ENCODE measurements at places on chromosomes 5 and 9.

GRCh38 chr9:35481347-35481975 is 8.4 kb upstream of the RUSC2 start:
- DNase-seq, result peak; percentile 36

DNA sequence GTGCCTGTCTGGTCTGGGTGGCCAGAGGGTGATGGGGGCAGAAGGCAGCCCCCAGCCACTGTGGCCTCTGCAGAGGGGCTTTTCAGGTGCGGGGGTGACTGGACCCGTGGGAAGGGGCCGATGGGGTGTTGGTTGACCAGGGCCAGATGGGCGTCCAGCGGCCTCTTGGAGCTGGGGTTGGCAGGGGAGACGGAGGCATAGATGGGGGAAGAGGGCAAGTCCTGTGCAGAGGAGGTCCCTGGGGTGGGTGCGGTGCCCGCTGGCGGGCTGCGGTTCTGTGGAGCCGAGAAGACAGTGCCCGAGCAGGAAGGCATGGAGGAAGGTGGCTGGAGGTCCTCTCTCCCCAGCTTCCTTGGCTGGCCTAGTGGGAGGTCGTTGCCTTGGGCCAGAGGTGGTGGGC is 18.7 kb upstream of the AKNA start:
- DNase-seq, result no peak

DNA sequence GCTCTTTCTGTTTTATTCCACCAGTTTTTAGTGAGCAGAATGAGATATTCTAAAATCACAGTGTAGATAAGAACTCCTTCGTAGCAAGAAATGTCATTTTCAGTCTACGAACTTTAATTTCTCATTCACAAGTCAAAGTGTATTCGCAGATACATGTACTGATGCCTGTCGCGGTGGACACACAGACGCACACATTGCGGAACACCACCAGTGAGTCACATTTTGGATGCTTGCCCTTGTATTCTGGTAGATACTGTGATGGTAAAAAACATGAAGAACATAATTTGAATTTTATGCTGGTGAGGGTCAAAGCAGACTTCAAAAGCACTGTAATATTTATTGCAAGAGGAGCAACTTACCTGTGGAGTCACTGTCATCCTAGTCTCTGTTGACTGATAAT is 4.7 kb upstream of the C9orf57 start:
- DNase-seq, result no peak

DNA sequence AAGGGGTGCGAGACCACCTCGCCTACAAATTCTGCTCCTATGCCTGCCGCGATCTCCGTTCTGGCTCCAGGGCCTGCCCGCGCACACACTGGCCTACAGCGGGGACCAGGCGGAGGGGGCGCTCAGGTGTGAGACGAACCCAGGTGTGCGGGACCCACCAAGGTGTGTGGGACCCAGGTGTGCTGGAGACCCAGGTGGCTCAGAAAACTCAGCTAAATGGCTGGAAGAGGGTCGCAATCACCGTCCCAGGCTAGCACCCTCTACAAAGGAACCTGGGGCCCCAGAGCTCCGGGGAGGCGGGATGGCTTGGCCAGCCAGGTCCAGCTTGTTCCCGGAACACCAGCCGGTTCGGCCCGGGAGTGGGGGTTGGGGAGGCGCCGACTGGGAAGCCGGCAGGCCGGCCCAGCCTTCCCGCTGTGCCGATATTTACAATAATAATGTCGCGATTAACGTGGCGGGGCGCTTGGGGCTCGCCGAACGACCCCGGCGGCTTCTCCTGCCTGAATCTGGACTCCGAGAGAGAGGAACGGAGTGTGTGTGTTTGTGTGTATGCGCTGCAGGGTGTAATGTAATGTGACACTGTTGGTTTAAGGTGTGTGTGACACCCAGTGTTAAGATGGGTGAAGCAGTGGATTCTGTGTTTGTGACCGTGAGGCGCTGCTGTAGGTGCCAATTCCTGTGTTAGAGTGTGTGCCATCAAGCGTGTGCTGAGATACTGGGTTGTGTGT is 1.4 kb downstream of the PCDH1 start:
- peak; percentile 51 for DNase-seq

- no peak for DNase-seq
Measured at GRCh38 chr5:159669559-159669958, 246.7 kb upstream of the ADRA1B start.

GRCh38 chr5:172175263-172175719 is 12.7 kb downstream of the STK10 start:
- no peak for DNase-seq

DNA sequence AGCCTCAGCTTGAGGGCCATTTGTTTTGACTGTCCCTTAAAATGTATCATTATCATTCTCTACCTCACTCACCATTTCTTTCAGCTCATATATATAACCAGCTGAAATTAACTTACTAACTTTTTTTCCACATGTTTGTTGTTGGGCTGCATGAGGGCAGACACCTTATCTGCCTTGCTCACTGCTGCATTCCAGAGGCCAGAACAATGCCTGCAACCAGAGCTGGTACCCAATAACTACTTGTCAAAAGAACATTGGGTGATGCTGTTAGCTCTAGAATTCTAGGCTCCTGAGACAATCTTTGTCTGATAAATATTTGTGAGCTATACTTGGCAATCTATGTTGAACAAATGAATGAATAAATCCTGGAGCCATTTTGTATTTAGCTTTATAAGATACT is 68.3 kb downstream of the HTR4 start:
- no peak for DNase-seq

GRCh38 chr9:128828719-128829452 is 708 bp downstream of the SPOUT1 start:
- DNase-seq, result no peak

- no peak for DNase-seq
Measured at GRCh38 chr9:20490246-20490834, 132.0 kb downstream of the MLLT3 start.

DNA sequence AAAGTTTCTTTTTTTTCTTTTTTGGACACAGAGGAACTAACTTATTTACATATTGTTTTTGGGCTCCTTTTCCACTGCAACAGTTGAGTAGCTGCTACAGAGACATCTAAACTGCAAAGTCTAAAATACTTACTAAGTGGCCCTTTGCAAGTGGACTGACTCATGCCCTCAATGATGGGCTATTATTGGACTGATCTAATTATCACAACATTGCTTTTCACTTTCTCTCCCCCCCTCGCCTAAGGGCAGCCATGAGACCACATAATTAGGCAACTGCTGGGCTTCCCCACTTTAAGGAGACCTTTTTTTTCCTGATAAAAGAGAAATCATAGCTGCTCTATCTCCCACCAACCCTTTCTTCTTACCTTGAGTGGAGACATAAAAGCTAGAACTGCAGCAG is 47.0 kb downstream of the PLK2 start:
- no peak for DNase-seq

GRCh38 chr9:27673641-27674040 is 100.4 kb upstream of the C9orf72 start:
- DNase-seq, result no peak

GRCh38 chr5:142924135-142924883 is 154.1 kb downstream of the ARHGAP26 start:
- DNase-seq, result no peak

Data from prostate gland (tissue), 2 donors.